ENCODE measurements at places on chromosomes 12 and 14.

DNA sequence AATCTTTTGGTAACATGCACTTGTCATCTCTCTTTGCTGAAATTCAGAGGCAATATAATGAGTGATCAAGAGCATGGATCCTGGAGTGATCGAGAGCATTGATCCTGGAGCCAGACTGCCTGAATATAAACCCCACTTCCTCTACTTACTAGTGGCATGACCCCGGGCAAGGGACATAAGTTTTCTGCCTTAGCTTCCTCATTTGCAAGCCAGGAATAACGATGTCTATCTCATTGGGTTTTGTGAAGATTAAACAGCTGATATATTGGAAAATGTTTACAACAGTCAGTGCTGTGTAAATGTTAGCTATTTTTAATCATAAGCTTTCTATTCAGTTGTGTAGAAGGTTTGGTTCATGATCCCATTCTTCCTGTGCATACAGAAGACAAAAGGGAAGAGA is 2.4 kb upstream of the CSRNP2 start:
- DNase-seq: no peak

- peak; percentile 86 for DNase-seq
Measured at GRCh38 chr14:96424109-96424989, 32.4 kb downstream of the AK7 start.

DNA sequence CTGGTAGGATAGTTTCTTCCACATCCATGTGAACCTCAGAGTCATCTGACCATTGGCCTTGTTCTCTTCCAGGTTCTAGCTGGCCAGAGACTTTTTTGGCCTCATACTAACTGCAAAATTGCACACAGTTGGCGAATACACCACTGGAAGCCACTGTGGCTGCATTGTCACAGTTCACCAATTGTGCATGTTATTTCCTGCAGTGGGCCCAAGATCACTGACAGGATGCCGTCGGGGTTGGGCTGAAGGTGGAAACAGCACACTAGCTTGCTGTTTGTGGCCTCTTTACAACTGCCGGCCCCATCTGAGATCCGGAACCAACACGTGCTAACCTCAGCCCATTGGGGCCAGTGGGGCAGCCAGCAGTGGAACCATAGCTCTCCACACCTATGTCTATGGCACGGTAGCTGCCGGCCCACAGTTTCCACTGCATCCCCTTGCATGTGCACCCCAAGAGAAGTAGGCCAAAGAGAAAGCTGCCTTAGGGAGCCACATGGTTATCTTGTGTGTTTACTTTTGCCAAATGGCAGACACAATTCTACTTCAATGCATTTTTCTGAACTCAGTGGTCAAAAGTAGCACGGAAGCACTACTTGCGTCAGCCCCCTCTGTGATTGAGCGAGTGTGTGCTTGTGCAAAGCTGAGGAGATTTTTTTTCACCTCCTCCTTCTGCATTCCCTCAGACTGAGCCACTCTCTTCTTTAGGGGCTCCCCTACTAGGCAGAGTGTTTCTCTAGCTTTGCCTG is 464.0 kb downstream of the RAD51B start:
- DNase-seq: no peak

GRCh38 chr12:111254106-111254505 is 114.8 kb downstream of the PHETA1 start:
- no peak for DNase-seq

DNA sequence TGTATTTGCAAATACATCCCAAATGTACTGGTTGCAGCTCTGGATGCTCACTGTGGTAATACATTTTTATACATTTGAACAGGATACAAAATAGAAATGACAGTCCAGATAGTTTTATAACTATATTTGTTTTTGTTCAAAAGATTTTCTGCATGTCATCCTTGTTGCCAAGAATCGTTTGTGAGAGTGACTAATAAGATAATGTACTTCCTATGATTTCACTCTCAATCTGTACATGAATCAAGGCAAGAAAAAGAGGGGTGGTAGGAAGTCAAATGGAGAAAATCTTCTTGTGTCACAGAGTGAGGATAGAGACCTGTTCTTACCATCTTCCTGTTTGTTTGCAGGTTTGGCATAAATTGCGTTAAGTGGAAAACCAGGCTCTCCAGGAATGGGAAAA is 13.9 kb downstream of the ARPC3 start:
- DNase-seq: no peak

DNA sequence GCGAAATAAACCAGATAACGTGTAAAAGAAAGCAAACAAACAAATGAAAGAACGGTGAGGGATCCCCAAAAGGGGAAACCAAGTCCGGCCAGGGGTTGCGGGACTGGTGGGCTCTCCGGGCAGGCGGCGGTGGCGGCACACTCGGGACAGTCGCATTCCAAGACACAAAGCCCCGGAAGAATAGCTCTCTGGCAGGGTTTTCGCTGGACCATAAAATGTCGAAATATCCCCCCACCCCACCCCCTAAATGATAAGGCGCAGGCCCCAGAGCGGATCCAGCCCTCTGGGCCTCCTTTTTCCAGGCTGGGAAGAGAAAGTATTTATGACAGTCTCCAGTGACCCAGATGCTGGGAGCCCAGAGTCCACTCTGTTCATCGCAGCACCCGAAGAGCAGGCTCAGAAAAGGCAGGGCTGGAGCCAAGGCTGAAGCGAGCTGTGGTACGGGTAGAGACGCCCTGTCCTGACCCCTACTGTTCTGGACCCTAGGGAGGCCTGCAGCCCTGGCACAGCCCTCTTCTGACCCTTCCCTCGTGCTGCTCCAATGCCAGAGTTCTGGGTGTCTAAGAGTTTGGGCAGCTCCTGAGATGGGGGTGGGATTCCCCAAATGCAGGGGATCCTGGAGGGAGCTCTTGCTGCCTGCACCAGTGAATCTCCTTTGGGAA is 2.1 kb upstream of the HOXC8 start:
- DNase-seq: no peak

DNA sequence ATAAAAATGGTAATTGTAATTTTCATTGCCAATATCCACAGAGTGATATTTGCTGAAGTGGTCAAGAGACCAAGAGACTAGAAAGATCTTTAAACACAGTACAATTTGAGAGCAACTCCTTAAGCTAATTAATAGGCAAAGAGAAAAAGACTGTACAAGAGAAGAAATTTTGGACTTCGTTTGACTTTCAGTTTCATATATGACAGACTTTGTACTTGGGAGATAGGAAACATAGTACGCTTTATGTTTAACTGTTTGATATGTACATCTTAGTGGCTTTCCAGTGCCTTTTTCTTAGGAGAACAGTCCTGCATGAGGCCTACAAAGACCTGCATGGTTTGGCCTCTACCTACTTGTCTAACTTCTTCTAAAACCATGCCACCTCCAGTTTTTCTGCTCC is 1118.1 kb downstream of the TRHDE start:
- no peak for DNase-seq

DNA sequence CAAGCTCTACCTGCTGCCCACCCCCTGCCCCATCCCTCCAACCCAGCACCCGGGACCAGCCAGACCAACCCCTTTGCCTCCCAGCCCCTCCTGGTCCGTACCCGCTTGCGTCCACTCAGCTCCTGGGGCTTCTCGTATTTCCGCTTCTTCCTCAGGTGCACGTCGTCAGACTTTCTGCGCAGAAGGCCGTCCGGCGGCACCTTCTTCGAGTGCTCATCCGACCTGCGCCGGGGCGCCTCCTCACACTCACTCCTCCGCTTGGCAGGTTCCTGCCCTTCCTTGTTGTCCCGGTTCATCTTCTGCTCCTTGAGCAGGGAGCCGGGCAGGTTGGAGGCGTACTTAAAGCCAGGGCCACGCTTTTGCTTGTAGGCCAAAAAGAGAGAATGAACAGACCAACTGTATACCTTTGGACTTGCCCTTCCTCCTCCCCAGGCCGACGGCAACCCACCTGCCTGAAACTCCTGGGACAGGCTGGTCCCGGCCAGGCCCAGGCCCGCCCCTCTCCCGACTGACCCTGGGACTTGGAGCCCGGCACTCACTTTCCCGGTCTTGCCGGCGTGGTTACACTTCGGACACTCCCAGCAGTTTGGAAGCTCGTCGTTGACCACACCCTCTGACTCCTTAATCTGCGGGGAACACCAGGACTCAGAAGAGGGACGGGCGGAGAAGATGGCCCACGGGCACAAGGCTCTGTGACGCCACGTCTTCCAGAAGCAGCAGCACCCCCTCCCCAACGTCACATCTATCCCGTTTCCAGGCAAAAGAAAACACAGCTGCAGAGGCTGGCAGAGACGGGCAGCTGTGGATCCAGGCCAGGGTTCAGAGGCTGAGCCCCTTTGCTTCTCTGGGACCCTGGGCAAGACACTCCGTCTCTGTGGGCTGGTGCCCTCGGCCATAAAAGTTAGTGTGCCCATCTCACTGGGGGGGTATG is 44.3 kb downstream of the RNF34 start:
- DNase-seq: no peak

- no peak for DNase-seq
Measured at GRCh38 chr14:77988970-77989369, 181.2 kb upstream of the NRXN3 start.

- DNase-seq: peak; percentile 5
Measured at GRCh38 chr12:131379738-131380137, 331.2 kb upstream of the SFSWAP start.

- no peak for DNase-seq
Measured at GRCh38 chr14:90848944-90849731, 32.9 kb upstream of the TTC7B start.

GRCh38 chr12:121017966-121018491 is 1.7 kb upstream of the C12orf43 start:
- no peak for DNase-seq

- no peak for DNase-seq
Measured at GRCh38 chr12:30930641-30931040, 4.1 kb downstream of the TSPAN11 start.

- no peak for DNase-seq
Measured at GRCh38 chr14:76096257-76096656, 55.5 kb upstream of the GPATCH2L start.

DNA sequence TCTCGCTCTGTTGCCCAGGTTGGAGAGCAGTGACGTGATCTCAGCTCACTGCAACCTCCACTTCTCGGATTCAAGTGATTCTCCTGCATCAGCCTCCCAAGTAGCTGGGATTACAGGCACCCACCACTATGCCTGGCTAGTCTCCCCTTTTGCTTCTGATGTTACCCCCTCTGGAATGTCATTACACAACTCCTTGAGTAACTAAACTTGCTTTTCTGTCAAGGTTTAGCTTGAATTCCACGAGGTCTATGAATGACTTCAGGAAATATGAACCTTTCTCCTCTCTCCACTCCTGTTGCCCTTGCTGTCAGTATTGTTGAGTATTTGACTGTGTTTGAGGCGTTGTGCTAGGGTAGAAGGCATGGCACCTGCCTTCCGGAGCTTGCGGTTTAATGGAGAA is 16.8 kb upstream of the RTRAF start:
- no peak for DNase-seq

DNA sequence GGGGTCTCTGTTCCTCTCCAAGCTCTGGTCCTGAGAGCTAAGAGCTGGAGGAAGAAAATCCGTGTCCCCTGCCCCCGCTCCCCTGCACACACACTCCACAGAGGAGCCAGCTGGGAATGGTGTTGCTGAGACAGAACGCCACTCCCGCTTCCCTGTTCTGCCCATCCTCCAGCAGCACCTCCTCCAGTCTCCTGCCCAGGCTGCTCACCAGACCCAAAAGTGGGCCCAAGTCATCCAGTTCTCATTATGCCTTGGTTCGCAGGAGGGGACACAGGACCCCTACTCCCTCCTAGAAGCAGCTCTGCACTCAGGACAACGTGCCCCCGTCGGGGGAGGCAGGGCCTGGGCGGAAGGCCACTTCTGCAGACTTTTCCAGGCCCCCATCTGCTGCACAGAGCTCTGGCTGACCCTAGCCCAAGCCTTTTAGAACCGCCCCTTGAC is 830 bp upstream of the TRMT61A start:
- peak; percentile 67 for DNase-seq

- DNase-seq: no peak
Measured at GRCh38 chr12:14482886-14483285, 84.8 kb downstream of the PLBD1 start.

DNA sequence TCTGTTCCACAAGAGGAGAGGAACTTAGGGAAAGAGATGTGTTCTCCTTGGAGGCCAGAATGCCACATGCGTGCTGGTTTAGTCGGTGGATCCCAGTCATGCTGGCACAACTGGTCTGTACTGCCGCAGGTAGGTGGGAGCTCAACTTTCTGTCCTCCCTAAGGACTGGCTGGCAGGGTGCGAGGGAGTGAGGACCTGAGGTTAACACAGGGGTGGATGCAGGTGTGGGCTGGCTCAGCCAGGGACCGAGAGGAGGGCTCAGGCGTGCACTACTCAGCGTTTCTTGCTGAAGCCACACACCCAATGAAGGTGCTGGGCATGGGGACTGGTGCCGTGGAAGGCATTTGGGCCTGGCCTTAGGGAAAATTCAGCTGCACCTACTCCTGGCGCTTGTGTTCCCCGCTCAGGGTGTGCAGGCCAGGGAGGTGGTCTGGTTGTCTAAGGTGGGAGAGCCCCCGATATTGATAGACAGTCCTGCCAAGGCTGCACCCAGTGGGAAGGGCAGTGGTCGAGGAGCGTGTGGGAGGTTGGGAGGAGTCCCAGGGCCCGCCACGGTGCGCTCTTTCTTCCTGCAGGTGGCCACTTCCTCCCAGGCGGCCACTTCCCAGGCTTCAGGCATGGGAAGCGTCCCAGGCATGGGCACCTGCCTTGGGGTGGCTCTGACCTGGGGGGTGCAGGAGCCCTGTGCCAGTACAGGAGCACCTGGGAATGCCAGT is 138.4 kb downstream of the ADGRD1 start:
- no peak for DNase-seq

DNA sequence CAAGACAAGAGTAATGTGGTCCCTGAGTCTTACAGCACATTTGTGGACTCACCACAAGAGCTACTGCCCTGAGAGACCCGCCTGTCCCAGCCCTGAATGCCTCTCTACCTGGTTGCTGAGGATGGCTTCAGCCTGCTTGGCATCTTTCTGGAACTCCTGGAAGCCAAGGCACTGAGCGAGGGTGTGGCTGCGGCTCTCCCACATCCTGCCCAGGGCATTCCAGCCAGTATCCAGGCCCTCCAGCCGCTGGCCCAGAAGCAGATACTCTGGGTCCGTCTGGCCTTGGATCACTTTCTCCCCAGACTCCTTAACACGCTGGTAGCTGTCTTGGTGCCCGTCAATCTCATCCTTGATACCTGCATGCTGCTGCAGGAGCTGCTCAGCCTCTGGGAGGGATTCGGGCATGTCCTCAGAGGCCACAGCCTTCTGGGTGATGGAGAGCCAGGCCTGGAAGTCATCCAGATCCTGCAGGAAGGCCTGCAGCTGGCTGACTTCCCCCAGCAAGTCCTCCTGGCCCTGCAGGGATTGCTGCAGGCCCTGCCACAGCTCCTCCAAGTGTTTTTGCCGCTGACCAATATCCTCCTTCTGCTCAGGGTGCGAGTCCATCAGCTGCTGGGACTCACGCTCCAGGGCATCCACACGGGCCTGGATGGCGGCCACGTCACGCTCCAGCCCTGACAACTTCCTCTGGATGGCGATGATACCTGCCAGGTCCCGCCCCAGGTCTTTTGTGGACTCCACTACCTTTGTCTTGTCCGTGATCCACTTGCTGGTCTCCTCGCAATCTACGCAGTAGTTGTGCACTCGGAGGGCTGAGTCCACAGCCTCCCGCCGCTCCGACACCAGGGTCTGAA is 82.3 kb downstream of the PLEKHG3 start:
- DNase-seq: no peak

GRCh38 chr12:92192360-92192759 is 46.7 kb upstream of the BTG1 start:
- peak; percentile 51 for DNase-seq

Data from cerebellar cortex (tissue), 1 donor.